NCI-H2029 treated with DMSO at 0.1 percent for 48 hours (cell line): ENCODE measurements at places on chromosomes 11 and 22.

DNA sequence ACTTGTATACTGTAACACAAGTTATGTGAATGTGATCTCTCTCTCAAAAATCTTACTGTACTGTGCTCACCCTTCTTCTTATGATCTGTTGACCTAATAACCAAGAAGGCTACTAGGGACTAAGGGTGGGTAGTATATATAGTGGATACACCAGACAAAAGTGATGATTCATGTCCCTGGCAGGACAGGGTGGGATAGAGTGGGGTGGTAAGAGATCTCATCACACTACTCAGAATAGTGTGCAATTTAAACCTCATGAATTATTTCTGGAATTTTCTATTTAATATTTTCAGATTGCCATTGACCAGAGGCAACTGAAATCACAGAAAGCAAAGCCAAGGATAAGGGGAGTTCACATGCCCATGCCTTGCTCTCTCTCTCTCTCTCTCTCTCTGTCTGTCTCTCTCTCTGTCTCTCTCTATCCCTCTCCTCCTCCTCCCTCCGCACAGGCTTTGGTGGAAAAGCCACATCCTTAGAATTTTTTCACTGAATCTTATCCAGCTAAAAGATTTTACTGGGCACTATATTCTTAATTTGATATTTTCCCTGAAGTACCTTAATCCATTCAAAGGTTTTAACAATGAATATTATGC lies 12.0 kb upstream of the STK33 start:
- DNase-seq, result no peak

- peak; percentile 47 for DNase-seq
Measured at GRCh38 chr22:40202225-40202944, 24.7 kb downstream of the TNRC6B start.

DNA sequence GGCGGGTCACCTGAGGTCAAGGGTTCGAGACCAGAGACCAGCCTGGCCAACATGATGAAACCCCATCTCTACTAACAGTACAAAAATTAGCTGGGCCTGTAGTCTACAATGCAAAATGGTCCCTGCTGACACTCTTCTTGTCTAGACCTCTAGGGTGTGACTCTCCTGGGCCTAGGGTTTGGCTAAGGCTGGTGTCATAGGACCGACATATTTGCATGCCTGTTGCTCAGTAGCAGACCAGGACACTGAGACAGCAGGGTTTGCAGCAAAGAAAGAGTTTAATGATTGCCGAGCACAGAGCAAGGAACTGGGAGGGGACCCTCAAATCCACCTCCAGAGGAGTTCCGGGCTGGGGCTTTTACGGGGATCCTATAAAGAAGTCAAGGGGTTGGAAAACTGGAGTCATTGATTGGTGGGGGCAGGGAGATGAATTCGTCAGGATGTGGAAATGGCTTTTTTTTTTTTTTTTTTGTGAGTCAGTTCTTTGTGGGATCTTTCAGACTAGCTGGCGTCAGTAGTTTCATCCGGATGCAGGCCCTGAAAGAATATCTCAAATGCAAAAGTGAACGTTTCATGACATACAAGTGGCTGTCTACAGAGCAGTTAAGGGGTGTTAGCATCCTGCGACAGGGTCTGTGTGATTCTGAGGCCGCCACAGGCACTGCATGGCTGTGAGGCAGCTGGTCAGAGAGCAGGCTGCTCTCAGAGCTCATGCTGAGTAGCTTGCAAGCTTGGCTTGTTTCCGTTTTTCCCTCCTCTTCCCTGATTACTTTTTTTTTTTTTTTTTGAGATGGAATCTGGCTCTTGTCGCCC lies 27.2 kb upstream of the A4GALT start:
- DNase-seq, result no peak

- DNase-seq, result no peak
Measured at GRCh38 chr22:22940961-22941605, 53.5 kb downstream of the IGLL5 start.

DNA sequence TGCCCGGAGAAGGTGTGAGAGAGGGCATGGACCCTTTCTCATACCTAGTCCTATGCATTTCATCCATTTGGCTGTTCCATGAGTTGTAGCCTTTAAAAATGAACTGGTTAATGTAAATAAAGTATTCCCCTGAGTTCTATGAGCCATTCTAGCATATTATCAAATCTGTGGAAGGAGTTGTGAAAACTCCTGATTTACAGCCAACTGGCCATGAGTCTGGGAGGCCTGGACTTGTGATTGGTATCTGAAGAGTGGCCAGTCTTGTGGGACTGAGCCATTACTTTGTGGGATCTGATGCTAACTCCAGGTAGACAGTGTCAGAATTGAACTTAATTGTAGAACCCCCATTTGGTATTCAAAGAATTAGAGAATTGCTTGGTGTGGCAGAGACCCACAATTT lies 48.4 kb downstream of the FAM118A start:
- DNase-seq, result no peak

DNA sequence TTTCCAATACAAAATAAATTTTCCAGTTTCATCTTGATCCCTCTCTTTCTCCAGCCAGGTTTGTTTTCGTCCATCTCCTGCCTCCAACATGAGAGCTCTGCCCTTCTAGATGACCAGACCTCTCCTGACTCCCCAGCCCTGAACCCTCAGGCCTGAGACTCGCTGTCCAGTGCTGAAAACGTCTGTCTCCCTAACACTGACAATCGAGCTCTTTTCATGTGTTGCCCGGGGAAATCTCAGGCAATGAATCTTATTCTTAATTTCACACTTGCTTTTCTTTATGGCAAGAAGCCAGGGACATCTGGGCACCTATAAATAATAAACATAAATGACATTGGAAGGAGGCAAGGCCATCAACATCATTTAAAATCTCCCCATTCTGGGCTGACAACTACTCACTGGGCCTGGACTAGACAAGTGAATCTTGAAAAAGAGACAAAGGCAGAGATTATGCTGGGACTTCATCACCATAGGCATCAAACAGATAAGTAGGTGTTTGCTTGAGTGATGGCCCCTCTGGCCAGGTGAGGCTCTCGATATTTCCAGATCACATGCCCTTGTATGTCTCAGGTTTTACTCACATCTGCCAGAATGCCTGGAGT lies 274.5 kb upstream of the B3GAT1 start:
- no peak for DNase-seq

DNA sequence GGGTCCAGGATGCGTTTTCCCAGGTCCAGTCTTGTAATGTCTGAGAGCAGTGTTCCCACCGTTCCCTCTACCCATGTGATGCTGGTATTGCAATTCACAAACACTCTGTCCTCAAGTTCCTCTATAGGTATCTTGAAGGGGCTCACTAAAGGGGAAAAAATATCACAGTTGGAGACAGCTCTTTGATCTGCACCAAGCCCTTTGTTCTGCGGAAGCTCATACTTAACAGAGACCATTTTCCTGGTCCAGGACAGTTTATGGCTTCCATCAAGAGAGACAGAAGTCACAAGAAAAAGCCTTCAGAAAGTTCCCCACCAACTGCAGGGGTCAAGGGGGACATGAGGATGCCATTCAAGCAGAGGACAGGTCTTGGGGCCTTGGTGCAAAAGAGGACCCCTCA lies 2.1 kb downstream of the CD3D start:
- DNase-seq, result no peak

DNA sequence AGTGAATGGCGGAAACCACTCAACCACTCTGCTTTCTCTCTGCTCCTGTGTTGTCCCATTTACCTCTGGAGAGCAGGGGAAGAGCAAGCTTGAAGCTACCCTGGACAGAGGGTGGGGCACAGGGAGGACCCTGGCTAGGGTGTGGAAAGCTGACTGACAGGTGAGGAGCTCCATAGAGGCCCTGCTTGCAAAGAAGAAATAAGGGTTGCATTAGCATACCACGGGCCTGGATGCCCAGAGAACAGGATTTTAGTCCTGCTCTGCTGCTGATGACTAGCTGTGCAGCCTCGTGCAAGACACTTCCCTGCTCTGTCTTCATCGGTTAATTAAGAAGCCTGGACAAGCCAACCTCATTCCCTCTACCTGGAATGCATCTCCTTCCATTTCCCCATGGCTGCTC lies 135.0 kb downstream of the BUD13 start:
- DNase-seq, result peak; percentile 1

GRCh38 chr11:85643191-85643614 lies 4.6 kb upstream of the TMEM126A start:
- no peak for DNase-seq

GRCh38 chr11:118202599-118203422 lies 22.0 kb downstream of the JAML start:
- no peak for DNase-seq

GRCh38 chr22:28541137-28541536 lies 138.5 kb downstream of the TTC28 start:
- no peak for DNase-seq

- DNase-seq, result no peak
Measured at GRCh38 chr11:86047275-86047991, 21.5 kb downstream of the PICALM start.

GRCh38 chr11:73889019-73889418 lies 12.2 kb downstream of the PAAF1 start:
- no peak for DNase-seq

DNA sequence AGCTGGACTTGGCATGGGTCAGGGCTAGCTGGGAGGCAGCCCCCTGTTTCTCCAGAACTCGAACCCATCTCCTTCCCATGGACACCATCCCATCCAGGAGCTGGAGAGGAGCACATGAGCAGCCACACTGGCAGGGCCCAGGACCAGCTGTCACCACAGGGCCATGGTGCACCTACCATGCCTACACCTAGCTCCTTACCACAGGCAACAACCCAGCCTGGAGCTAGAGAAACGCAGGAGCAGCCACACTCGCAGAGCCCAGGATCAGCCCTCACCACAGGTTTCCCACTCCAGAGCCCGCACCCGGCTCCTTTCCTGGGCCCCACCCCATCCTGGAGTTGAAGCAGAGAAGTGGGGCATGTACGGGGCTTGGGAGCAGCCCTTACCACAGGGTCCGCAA lies 50.2 kb downstream of the GAB4 start:
- no peak for DNase-seq

GRCh38 chr11:93330446-93330984 lies at the start of gene DEUP1:
Gene DEUP1 (plus strand): TSS chr11:93330742. CDS start chr11:93332260, 1,518 bp downstream.
- DNase-seq, result no peak

DNA sequence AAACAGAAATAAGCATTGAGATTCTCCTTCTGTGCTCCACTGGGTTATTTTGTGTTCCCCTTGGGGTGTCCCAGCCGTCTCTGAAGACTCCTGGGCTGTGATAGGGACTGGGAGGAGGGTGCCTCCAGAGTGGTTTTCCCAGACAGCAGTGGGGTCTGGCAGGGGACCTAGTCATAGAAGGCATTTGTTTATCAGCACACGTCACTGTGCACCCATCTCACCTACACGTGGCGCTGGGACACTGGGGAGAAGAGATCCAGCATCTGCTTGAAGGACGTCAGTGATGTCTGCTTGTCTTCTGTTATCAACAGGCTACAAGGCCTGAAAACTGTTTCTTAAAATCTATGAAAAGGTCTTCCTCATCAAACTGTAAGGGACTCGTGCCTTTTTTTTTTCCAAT lies 34.2 kb upstream of the PICK1 start:
- DNase-seq, result no peak

DNA sequence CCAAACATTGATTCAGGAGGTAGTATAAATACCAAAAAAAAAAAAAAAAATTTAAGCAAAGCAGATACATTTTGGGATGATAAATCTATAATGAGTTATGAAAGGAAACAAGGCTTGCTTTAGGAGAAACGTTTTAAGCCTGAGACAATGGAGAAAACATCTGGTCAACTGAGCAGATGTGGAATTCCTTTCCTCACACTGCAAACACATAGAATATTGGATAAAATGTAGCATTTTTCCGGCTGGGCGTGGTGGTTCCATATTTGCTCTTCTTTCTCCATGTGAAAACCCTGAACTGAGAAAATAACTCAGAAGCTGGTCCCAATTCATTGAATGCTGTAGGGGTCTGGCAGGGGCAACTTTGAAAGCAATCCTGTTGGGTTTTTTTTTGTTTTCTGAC lies 33.9 kb downstream of the ENDOD1 start:
- no peak for DNase-seq

- DNase-seq, result peak; percentile 73
Measured at GRCh38 chr11:74255741-74256375, 55.6 kb downstream of the P4HA3 start.

- DNase-seq, result no peak
Measured at GRCh38 chr11:119377112-119377901, 4.2 kb downstream of the USP2 start.
